Astrocyte of the hippocampus (primary cell): ENCODE measurements at places on chromosomes 5 and 9.

- no peak for DNase-seq
These were observed 344.6 kb downstream of the PDE4D start for GRCh38 chr5:59548807-59549357.

- no peak for DNase-seq
These were observed 652.0 kb upstream of the ZNF608 start for GRCh38 chr5:125398466-125398865.

DNA sequence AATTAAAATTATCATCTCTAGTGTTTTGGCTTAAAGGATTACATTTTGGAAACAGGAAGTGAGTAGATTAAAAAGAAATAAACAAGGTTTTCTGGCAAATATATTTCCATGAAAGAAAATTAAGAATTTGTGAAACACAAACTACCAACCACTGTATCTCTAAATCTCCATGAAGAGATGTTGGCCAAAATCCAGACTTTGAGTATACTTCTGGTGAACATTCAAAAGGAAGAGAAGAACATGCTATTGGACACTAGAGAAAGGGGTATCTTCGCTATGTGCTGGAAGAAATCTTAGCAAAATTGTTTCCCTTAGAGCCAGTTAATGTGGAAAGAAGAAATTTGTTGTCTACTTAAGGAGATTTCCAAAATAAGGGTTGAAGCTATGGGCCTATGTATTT, 710.4 kb upstream of the CTNND2 start:
- no peak for DNase-seq

GRCh38 chr9:77949751-77950436, 81.7 kb downstream of the GNAQ start:
- DNase-seq: no peak

GRCh38 chr5:31194468-31194813, 955 bp downstream of the CDH6 start:
- DNase-seq: peak; percentile 38

GRCh38 chr5:6576861-6577501, 55.9 kb downstream of the NSUN2 start:
- DNase-seq: peak; percentile 73

DNA sequence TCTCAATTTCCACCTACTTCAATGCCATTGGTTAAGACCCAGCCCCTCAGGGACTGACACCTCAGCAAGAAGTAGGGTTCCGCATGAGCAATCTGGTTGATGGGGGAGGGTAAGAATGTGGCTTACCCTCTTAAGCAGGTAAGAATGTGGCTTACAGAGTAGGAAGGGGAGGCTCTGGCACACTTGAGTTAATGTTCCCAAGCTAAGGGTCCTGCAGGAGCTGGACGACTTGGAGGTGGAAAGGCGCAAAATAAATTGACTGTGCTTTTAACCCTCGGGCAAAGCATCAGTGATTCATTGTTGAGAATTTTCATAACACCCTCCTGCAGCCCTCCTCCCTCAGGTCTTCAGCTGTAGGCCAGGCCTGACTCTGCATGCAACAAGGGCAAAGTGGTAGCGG, 24.9 kb upstream of the ADRA1B start:
- DNase-seq: no peak

DNA sequence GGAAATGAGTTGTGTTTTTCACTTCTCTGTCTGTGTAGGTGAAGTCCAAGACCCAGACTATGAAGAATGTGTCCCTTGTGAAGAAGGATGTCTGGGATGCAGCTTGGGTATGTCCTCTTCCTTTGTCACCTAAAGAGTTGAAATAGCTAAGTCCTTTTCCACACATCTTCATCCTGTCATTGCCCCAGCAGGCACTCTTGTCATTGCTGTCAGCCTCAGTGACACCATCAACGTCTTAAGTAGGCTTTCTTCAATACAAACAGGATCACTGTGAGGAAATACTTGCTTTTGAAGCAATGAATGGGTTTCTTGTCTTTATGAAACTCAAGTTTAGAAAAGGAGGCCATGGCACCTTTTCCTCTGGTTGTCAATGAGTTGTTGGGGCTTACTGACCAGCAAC, 153.6 kb downstream of the RFK start:
- no peak for DNase-seq

- DNase-seq: no peak
These were observed 201.1 kb upstream of the HAPLN1 start for GRCh38 chr5:83921666-83922193.

GRCh38 chr5:27241564-27242257, 203.3 kb upstream of the CDH9 start:
- DNase-seq: peak; percentile 83

DNA sequence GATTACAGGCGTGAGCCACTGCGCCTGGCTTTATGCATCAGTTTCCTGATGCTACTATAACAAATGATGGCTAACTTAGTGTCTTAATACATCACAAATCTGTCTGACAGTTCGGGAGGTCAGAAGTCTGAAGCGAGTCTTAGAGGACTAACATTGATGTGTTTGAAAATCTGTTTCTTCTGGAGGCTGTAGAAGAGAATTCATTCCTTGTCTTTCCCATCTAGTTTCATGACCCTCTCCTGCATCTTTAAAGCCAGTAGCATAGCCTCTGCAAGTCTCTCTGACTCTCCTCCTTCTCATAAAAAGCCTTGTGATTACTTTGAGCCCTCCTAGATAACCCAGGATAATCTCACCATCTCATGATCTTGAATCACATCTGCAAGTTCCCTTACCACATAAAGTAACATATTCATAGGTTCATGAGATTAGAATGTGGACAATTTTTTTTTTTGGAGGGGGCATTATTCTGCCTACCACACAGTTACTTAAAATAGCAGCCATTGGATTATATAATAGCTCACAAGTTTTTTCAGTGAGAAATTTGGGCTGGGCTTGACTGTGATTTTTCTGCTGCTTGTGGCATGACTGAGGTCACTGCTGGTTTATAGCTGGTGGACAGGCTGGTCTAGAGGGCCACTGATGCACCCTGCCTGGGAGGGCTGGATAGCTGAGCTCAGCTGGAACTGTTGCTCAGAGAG, 134.8 kb downstream of the FBXL7 start:
- DNase-seq: no peak

GRCh38 chr5:93017376-93017775, 563.6 kb downstream of the NR2F1-AS1 start:
- DNase-seq: no peak

DNA sequence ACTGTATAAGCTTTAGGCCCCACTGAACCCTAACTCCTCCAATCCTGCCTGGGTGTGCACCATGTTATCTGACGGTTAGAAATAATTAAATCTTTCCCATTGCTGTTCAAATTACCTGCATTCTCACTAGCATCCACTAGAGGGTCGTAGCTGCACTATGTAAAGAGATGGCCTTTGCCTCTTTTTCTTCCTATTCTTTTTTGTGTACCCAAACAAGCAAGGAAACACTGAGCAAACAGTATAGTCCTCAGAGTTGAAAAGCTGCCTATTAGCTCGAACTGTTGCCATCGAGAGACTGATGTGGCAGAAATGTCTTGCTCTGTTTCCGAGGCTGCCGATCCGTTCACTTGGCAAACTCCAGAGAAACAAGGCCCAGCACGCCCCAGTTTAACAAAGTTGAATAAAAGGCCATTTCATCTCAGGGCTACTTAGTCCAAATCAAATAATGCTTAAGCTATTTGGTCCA, 163.8 kb upstream of the TRPM3 start:
- DNase-seq: peak; percentile 82

GRCh38 chr5:147906326-147907095, at the start of gene C5orf46:
Gene C5orf46 (minus strand): TSS chr5:147906538. CDS start chr5:147906501, 37 bp downstream.
- DNase-seq: peak; percentile 68

DNA sequence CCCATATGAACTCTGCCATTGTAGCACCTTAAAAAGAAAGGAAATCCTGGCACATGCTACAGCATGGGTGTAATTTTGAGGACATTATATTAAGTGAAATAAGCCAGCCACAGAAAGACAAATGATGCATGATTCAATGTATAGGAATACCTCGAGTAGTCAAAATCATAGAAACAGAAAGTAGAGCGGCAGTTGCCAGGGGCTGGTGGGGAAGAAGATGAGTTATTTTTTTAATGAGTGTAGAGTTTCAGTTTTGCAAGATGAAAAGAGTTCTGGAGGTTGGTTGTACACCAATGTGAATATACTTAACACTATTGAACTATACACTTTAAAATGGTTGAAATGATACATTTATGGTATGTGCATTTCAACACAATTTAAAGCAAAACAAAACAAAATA, 133.0 kb downstream of the ZDHHC21 start:
- no peak for DNase-seq

DNA sequence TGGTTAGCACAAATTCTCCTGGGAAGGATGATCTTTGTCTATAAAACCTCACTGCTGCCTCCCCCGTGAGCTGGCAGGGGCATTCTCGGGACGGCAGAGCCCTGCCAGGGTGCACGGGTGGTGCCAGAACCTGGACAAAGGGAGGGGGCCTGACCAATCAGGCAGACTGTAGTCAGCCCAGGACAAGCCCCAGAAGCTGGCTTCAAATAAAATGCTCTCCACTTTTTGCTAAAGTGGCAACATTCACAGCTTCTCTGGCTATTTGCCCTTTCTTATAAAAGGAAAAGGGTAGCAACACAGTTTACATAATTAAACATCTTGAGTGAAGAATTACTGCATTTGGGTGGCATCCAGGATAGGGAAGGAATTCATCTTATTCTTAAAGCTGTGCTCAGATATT, 14.4 kb downstream of the IL9 start:
- DNase-seq: no peak

DNA sequence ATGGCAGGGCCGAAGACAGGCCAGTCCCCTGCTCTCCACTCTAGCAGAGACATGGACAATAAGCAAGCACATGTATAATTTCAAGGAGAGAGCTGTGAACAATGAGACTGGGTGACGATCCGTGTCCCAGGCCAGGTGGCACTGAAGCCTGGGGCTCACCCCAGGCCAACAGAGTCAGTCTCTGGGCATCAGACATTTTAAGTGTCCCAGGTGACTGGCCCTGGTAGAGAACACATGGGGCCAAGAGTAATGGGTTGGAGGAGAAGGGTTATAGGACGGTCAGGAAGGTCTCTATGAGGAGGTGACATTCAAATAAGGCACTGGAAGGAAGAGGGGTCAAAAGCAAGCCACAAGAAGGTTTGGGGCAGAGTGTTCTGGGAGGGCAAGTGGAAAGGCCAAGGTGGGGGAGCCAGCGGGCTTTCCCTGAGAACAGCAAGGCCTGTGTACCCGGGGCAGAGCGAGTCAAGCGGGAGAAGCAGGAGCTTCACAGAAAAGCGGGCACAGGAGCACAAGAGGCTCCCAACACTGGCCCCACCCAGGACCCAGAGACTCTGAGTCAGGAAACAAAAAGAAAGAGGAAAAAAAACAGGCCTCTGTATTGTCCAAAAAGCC, 1.1 kb upstream of the AKNA start:
- DNase-seq: no peak

GRCh38 chr5:148583421-148583965, 70.8 kb downstream of the HTR4 start:
- DNase-seq: no peak

GRCh38 chr5:94153736-94154450, 412.5 kb upstream of the POU5F2 start:
- DNase-seq: peak; percentile 75

- DNase-seq: peak; percentile 59
These were observed 40.3 kb upstream of the SLC25A51 start for GRCh38 chr9:37944266-37944650.

DNA sequence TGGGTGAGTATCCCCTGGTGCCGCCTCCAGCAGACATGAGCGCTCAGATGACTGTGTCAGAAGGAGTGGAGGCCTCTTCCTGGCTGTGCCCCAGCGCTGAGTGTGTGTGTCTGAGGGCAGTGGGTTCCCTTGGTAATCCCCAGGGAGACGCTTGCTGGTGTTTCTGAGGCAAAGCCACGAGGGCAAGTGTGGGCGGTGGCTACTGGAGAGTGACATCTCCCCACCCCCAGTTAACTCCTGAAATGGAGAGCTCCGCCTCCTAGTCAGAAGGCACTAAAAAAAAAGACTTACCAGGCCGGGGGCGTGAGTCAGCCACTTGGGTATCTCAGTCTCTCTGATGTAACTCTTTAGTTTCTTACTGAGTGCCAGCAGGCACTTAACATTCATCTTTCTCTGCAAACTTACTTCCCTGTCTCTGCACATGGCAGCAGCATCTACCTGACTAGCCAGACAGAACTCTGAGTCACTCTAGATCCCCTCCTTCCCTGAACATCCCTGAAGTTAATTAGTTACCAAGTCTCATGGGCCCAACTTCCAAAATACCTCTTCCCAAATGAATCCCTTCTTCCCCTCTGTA, 19.3 kb downstream of the ORM2 start:
- DNase-seq: peak; percentile 96

DNA sequence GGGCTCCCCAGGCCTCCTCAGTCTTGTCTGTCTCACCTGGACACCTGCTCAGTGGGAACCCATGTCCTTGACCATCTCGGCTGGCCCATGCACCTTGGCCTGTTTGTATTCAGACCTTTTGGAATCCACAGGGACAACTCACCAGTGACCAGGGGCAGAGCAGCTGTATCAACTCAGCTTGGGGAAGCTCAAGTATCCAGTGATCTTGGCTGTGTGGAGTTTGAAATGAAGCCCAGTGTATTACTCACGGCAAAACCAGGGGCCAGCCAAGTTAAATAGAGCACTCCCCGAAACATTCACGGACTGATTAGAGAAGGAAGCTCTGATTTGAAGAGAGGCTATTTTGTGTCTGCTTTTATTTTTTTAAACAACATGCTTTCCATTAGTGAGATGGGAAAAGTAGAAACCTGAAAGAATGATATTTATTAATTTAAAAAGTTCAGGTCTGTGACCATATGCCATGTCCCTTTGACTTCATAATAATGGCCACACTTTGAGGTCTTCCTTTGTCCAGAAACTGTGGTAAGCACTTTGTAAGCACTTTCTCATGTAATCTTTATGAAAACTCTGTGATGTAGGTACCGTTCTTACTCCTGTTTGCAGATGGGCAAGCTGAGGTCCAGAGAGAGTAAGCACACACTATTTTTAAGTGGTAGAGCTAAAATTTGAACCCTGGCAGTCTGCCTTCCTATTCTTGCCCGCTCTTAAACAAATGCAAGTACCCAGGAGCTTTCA, 656.5 kb downstream of the BNC2 start:
- peak; percentile 95 for DNase-seq

GRCh38 chr9:93610206-93610605, 33.8 kb downstream of the PHF2 start:
- no peak for DNase-seq
